ENCODE measurements at places on chromosomes 16 and 17.

DNA sequence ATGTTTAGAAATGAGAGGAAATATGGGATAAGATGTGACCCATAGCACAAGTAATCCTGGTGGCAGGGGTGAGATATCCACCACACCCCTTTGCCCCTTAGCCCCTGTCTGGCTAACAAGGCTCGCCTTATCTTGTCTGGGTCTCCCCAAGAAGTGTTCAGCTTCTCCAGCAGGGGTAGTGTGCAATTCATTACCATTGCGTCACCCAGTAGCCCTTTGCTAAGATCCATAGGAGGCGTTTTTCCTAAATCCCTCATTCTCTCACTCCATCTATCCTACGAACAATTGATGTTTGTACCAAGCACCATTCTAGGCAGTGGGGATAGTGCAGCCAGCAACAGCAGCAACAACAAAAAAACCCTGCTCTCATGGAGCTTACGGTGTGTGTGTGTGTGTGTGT is 30.8 kb downstream of the CCDC42 start:
- no peak for DNase-seq

- DNase-seq, result no peak
Measured at GRCh38 chr16:69593751-69594255, 28.0 kb downstream of the NFAT5 start.

DNA sequence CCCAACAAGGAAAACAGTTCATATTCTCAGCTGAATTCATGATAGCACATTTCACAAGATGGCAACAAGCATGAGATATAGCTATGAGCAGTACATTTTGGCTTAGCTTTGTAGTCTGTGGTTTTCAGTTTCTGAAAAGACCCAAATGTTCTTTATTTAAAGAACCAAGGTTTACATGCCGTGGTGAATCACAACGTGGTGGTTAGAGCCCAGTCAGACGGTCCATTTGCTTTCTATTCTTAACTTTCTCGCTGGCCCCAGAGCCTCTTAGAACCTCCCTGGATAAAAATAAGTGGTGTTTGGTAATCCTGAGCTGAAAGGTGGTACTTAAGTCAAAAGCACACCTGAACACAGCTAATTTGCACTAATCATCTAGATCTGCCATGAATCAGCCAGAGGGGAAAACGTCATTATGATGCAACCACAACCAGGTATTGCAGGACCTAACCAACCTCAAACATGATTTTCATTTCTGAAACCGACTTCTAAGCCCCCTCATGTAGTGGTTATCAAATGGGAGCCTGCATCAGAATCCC is 18.6 kb upstream of the HAPSTR1 start:
- DNase-seq, result no peak

DNA sequence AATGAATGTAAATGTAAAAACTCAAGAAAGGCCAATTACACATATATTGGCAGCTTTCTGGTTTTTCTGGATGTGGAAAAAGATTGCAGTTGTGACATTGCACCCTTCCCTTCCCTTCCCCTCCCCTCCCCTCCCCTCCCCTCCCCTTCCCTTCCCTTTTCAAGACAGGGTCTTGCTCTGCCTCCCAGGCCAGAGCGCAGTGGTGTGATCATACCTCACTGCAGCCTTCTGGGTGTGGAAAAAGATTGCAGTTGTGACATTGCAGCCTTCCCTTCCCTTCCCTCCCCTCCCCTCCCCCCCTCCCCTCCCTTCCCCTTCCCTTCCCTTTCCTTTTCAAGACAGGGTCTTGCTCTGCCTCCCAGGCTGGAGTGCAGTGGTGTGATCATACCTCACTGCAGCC is 41.7 kb downstream of the PIK3R5 start:
- DNase-seq, result no peak

DNA sequence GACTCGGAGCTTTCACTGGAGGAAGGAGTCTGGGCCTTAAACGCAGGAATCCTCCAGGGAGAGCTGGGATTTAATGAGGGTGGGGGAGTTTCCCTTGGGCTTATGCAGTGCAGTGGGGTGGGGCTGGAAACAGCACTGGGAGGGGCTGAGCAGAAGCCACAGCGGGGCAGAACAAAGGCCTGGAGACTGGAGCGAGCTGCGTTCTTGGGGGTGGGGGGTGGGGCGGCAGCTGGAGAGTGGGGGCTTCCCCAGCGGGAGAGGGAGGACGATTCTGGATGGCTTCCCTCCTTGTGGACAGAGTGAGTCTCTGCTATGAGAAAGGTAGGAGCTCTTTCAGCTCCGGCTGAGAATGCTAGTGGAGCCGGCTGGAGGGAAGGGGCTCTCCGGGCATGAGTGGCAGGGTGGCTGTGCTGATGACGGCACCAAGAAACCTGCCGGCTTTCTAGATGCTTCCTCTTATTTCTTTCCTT is 406.0 kb downstream of the SEC14L1 start:
- peak; percentile 99 for DNase-seq

DNA sequence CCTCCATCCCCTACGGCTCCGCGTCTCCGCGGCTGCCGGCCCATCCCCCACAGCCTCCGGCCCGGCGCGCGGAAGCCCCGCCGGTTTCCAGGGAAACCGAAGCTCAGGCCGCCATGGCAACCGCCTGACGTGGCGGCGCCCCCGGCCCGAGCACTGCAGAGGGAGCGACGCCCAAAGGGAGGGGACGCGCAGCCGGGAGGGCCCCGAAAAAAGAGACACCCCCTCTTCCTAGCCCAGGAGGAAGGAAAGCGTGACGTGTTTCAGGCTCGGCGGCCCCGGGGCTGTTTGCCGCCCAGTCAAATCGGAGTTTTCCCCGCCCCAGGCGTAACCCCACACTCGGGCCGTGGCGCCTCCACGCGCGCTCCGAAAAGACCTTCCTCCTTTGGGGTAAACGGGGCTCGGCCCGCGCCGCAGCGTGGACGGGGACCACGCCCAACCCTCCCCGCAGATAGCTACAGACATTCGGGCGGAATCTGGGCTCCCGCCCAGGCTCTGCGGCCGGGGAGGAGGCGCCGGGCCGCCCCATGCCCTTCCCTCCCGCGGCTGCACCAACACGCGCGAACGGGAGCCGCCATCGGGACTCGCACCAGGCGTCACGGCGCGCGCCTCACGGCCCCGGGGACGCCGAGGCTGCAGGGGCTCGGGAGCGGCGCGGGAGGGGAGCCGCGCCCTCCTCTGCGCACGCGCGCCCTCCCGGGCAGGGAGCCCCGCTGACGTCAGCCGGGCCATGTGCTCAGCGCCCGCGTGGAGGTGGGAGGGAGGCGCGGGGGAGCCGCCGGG is 7.5 kb downstream of the MNT start:
- peak; percentile 96 for DNase-seq

DNA sequence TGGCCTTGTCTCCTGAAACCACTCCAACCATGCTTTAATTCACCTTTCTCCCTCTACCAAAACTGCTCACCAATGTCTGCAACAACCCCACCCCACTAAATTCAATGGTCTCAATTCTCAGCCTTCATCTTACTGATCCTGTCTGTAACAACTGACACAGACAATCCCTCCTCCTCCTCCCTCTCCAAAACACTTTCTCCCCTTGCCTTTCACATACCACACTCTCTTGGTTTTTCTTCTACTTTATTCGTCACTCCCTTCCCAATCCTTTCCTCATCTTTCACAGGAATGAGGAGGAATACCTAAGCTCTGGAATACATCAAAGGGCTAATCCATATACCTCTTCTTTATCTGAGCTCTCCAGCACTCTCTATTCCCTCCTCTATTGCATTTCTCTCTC is 65.4 kb downstream of the STH start:
- DNase-seq, result no peak

DNA sequence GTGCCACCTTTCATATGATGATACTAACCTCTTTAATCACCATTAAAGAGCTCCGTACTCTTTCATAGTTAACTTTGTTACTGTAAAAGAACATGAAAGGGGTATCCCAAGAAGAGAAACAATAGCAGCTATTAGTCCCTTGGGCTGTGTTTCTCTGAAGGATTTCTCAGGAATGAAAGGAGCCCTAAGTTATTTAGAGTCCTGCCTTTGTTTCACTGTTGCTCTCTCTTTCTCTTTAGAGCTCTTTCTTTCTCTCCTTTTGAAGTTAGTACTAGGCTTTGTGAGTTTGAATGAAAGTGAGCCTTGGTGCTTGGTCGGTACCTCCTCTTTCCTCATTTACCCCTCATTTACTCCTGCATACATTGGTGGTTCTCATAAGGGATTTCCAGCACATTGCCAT is 20.5 kb upstream of the RASL10B start:
- no peak for DNase-seq
